ENCODE measurements at places on chromosomes 6 and 20. TPM values are rescaled to one million over a fixed set of nuclear protein-coding genes. Genes with fewer than 3 reads are reported as not detected.

PAK5 gene
- not detected for total RNA-seq

SYCP2L gene
- 0.35 TPM for total RNA-seq

BACH2 gene
- total RNA-seq, result 0.52 TPM

MATN4 gene
- not detected for total RNA-seq

RSPO3 gene
- 0.17 TPM for total RNA-seq

PRICKLE4 gene
- total RNA-seq, result 0.52 TPM

ALDH8A1 gene
- total RNA-seq, result 3.6 TPM

SLC35D3 gene
- total RNA-seq, result not detected

TNF gene
- total RNA-seq, result 7.8 TPM

SSTR4 gene
- total RNA-seq, result not detected

HFE gene
- 7.6 TPM for total RNA-seq

CST2 gene
- not detected for total RNA-seq
